ENCODE measurements at places on chromosomes 11 and 22. TPM values are rescaled to one million over a fixed set of nuclear protein-coding genes. Genes with fewer than 3 reads are reported as not detected.
A peak's percentile ranks its signal among the peaks of the same experiment; 100 is the strongest.

- H3K36me3 ChIP-seq: peaks cover 17% of the 10 kb centered on the region
- no peak overlapping the region for H3K4me3 ChIP-seq
- H3K4me1 ChIP-seq: peaks cover 5% of the 10 kb centered on the region
- DNase-seq: no peak
- no peaks in the 10 kb centered on the region for H3K27me3 ChIP-seq
These were observed 84.4 kb downstream of the ARHGEF12 start for GRCh38 chr11:120420572-120420971.

DNA sequence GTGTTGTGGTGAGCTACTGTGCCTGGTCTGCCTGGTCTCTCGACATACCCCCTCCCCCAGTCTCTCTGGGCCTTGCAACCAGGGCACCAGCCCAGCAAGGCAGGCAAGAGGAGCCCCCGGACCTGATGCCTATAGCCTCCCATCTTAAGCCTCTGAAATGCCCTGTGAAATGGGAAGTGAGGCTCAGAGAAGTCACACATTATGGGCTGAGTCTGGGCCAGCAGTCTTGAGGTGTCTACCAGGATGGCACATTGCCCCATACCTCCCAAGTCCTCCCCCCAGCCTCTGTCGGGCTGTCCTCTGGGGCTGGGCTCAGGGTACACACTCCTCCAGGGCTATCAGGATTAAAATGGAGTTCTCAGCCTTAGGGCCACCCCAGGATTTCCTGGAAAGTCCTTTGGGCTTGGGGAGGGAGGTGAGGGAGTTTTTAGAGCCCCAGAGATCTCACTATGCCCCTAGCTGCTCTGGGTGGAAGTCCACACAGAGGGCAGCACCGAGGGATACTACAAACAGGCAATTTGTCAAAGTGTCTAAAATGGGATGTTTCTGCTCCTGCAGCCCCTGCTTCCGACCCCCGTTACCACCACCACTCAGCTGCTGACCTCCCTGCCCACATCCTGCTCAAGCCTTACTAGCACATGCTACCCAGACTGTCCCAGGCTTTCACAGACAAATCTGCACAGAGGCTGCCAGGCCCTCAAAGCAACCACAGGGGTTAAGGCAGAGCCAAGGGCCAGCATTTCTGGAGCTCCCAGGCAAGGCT lies 3.1 kb upstream of the SH3BP1 start:
- DNase-seq: no peak
- no peak overlapping the region for H3K4me3 ChIP-seq
- peaks cover 38% of the 10 kb centered on the region for H3K4me1 ChIP-seq
- no peaks in the 10 kb centered on the region for H3K36me3 ChIP-seq

DNA sequence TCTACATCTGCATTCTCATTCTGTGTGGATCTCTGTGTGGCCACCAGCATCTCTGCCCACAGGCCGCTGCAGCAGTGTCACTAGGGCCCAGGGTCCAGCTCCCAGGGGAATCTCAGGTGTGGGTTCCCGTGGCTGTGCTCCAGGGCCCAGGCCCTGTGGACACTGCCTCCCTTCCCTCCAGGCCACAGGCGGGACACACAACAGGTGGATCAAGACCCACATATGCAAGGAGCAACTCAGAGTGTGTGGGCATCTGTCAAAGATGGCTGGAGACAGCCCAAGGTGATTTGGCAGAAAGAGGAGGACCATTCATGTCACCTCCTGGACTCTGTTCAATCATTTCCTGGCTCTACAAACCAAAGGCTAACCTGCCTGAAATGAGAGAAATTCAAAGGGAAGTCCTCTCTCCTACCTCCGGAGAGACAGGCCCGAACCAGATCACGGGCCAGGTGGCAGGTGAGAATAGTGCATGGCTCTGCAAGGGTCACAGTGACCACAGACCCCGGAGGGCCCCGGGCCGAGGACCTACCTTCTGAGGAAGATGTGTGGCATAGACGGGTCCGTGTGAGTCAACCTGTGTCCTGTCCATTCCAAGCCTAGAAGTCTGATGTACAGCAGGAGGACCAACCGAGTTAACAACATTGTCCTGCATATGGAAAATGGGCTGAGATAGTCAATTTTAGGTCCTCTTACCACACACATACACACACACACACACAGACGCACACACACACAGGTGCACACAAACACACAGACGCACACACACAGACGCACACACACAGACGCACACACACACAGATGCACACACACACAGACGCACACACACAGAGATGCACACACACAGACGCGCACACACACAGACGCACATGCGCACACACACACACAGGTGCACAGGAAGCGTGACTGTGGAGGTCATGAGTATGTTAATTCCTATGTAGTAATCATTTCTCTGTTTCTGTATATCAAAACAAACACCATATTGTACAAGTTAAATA lies 1068.5 kb downstream of the BRD1 start:
- H3K4me1 ChIP-seq: no peaks in the 10 kb centered on the region
- no peak overlapping the region for H3K27ac ChIP-seq
- peaks cover 4% of the 10 kb centered on the region for H3K27me3 ChIP-seq
- DNase-seq: no peak

- H3K4me3 ChIP-seq: no peak overlapping the region
- DNase-seq: no peak
- H3K4me1 ChIP-seq: no peaks in the 10 kb centered on the region
- H3K27me3 ChIP-seq: peaks cover 6% of the 10 kb centered on the region
- no peaks in the 10 kb centered on the region for H3K36me3 ChIP-seq
These were observed 1134.1 kb upstream of the CCDC90B start for GRCh38 chr11:84420271-84420670.

DNA sequence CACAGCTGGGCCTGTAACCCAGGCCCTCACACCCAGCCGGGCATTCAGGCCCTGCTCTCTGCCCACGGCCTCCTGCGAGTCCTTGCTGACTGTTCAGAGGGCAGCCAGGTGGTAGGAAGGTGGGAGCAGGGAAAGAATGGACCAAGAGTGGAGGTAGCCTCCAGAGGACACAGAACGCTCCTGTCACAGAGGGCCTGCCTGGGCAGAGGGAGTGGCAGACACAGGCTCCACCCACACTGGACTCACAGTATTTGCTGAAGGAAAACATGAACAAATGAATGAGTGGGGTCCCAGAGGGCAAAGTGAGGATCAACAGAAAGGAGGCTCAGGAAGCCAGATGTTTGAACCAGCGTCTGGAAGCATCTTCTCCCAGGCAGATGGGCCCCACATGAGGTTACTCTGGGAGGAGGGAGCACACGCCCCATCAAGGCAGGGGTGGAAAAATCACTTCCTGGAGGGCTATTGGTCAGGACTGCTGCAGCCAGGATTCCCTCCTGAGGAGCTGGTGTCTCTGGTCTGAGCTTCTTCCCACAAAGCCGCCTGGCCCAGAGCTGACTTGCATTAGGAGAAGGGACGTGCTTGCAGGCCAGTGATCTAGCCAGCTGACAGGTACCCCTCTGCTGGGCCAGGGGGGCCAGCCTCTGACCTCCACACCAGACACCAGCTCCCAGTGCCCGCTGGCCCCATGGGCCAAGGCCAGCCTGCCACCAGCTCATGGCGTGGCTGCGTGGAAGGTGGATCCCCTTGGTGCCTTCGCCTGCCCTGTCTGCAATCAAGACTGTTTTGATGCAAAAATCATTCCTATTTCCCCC lies 84.0 kb downstream of the THAP12 start:
- no peak overlapping the region for H3K4me3 ChIP-seq
- H3K27me3 ChIP-seq: peaks cover 10% of the 10 kb centered on the region
- H3K36me3 ChIP-seq: no peaks in the 10 kb centered on the region
- no peaks in the 10 kb centered on the region for H3K4me1 ChIP-seq

- no peak overlapping the region for H3K27ac ChIP-seq
- peaks cover 3% of the 10 kb centered on the region for H3K27me3 ChIP-seq
- peak; percentile 83 for DNase-seq
These were observed 1.5 kb downstream of the MUC2 start for GRCh38 chr11:1076061-1076665.

DNA sequence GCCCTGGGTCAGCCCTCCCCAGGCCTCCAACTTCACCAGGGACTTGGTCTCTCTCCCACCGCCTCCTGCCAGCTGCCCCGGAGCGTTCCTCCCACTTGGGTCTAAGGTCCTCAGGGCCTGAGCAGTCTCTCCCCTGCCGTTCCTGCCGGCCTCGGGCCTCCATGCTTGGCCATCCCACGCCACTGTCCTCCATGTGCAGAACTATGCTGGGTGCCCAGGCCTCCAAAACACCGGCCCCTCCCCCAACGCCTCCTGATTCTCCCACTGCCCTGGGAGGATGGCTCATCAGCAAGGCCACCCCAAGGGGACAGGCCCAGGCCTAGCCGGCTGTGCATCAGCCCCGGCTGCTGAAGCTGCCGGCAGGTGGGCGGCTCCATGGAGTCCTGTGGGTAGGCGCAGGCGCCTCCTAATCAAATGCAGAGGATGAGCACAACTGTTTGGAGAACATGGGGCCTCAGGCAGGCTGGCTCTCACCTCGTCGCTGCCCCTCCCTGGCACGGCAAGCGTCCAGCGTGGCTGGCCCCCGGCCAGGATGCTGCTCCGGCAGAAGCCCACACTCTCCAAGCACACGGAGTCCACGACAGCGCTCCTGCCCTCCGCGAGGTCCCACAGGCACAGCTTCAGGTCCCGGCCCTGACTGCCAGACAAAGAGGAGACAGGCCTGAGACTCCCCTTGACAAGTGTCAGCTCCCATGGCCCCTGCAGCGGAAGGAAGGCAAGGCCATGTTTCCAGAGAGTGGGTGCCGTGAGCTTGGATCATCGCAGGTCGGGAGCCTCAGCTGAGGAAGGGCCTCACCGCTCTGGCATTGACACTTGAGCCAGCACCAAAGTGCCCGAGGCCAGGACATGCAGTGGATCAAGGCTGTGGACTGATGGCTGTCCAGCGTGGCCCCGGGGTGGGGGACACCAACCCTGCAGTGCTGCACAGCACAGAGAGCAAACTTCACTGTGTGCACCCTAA lies 42.6 kb downstream of the GNB1L start:
- H3K4me3 ChIP-seq: no peak overlapping the region
- H3K27ac ChIP-seq: no peak overlapping the region
- peaks cover 11% of the 10 kb centered on the region for H3K4me1 ChIP-seq
- H3K27me3 ChIP-seq: no peaks in the 10 kb centered on the region

- H3K27ac ChIP-seq: no peak overlapping the region
- peak overlapping the region; percentile 64 for H3K4me3 ChIP-seq
- no peaks in the 10 kb centered on the region for H3K27me3 ChIP-seq
- no peak for DNase-seq
These were observed 1.8 kb upstream of the DUSP8 start for GRCh38 chr11:1573903-1574237.

DNA sequence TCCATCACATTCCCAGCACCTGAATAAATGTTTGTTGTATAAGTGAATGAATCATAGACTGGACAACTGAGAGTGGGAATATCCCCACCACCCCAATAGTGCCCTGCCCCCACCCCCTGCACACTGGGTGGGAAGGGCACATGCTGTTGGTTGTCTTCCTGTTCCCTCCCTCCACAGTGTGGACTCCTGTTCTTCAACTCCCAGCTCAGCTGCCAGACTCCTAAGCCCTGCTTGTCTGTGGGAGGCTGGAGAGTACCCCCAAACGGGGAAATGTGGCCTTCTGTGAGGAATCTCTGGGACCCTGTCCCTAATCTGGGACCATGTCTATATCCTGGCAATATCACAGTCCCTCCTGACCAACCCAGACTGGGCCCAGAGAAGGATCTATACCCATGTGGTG lies 5.5 kb upstream of the MYOD1 start:
- peaks cover 10% of the 10 kb centered on the region for H3K27me3 ChIP-seq
- peaks cover under 1% of the 10 kb centered on the region for H3K4me1 ChIP-seq
- no peak overlapping the region for H3K4me3 ChIP-seq
- H3K36me3 ChIP-seq: no peaks in the 10 kb centered on the region
- no peak overlapping the region for H3K27ac ChIP-seq

DNA sequence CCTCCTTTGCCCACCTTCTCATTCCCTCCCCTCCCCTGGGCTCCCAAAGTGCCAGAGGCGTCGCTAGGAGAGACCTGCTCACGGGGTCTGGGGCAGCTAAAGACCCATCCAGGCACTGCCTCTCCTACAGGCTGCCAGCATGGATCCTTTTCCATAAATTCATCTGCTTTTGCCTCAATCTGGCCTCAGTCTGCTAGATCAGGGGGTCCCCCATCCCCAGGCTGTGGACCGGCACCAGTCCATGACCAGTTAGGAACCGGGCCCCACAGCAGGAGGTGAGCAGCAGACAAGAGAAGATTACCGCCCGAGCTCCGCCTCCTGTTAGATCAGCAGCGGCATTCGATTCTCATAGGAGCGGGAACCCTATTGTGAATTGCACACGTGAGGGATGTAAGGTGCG lies 12.3 kb downstream of the LTO1 start:
- peak overlapping the region; percentile 2 for H3K27ac ChIP-seq
- H3K4me1 ChIP-seq: no peaks in the 10 kb centered on the region
- peak; percentile 75 for DNase-seq
- H3K36me3 ChIP-seq: peaks cover 7% of the 10 kb centered on the region

DNA sequence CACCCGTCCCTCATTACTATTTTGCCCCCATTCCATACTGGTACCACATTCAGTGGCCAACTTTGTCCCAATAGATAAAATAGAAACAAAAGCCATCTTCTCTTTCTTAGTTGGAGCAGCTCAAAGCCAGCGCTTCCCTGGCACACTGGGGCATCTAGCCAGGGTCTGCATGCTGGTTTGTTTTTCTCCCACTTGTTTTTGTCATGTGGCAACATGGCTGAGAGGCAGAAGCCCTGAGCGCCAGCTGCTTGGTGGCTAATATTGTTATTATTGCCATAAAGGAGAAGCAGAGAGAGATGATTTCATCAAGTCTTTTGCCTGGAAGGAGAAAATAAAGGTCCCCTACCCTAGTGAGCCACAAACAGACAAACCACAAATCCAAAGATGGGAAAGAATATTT lies 48.4 kb upstream of the CRTAM start:
- H3K4me1 ChIP-seq: peaks cover 21% of the 10 kb centered on the region
- no peaks in the 10 kb centered on the region for H3K27me3 ChIP-seq
- no peak overlapping the region for H3K4me3 ChIP-seq
- H3K27ac ChIP-seq: no peak overlapping the region
- DNase-seq: no peak

DNA sequence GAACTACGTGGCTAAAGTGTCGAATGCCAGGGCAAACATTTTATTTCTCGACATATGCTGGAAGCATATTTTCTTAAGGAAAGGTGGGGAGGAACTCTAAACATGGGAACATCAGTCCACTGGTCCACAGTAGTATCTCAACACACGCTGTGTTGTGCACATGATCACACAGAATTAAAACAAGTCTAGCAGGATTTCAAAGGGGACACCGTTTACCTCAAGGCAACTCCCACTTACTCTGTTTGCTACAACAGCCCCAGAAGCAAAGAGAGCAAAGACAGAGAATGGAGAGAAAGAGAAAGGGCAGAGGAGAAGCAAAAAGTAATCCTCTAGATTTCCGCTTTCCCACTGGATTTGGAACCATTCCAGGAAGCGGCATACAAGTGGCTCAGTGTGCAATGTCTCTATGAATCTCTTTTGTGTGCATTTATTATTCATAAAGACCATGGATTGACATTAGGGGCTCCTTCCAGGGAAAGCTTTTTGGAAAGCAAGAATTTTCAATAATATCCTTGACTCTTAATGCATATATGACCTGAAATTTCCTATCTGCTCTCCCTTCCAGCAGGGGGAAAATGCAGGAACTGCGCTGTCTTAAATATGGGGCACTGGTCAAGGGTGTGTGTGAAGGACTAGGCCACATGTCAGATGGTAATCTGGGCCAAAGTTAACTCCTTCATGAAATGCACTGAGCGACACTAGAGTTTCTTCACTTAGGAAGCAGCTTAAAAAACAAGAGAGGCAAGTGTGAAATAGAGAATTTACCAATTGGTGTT lies 34.8 kb upstream of the CCDC34 start:
- no peak for DNase-seq
- H3K27ac ChIP-seq: peak overlapping the region; percentile 2
- peaks cover 45% of the 10 kb centered on the region for H3K4me1 ChIP-seq
- H3K27me3 ChIP-seq: no peaks in the 10 kb centered on the region

P2RY2 gene
- not detected for total RNA-seq

TESMIN gene
- 0.37 TPM for total RNA-seq

TYR gene
- not detected for total RNA-seq

SCT gene
- not detected for total RNA-seq

FAM89B gene
- total RNA-seq: 84.8 TPM

PLEKHA7 gene
- 0.92 TPM for total RNA-seq

GAB4 gene
- not detected for total RNA-seq

MRGPRX4 gene
- not detected for total RNA-seq

TMPRSS6 gene
- total RNA-seq: not detected

All from chondrocyte (in vitro differentiated cells).